ENCODE measurements at places on chromosomes 2 and 18.
A peak's percentile ranks its signal among the peaks of the same experiment; 100 is the strongest.

DNA sequence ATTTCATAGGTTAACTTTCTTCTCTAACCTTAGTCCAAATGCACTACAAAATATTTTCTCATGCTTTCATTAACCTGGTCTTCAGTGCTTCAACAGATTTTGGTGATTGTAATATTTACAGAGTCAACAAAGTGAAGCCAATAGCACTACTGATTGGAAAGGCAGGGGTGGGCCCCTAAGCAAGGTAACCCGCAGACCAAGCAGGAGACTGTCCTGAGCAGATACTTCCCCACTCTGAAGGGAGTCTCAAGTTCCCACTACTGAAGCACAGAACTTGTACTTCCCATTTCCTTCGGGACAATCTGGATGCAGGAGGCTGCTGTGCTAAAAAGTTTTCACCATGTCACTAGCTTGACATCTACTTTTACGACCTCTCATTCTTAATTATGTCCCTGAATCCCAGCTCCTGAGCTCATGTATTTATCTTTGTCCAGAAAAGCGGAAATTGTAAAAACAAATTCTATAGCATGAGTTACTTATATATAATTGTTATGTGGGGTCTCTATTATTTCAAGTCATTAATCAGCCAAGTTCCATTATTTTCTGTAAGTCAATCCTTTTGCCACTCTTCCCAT is 311.6 kb upstream of the REV1 start:
- no peak for DNase-seq

- DNase-seq = peak; percentile 71
Observed at GRCh38 chr2:217166241-217166850, 306.5 kb upstream of the TNP1 start.

DNA sequence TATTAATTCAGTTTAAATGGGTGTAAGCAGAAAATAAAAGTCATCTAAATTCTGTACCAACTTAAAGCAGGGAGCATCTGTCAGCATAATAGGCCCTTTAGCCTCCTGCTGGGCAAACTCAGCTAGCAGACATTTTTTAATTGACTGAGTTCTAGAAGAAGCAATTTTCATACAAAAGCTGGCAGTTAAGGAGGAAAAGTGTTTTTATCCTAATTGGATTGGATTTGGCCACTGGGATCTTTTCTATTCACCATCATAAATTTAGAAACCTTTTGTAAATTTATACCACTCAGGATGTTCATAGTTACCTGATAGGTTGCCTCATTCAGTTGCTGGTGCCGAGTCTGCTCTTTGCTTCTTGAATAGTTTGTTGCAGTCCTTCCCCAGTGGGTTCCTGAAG is 262.7 kb upstream of the FSIP2 start:
- no peak for DNase-seq

GRCh38 chr2:25358836-25359235 is 17.1 kb upstream of the DNMT3A start:
- no peak for DNase-seq

DNA sequence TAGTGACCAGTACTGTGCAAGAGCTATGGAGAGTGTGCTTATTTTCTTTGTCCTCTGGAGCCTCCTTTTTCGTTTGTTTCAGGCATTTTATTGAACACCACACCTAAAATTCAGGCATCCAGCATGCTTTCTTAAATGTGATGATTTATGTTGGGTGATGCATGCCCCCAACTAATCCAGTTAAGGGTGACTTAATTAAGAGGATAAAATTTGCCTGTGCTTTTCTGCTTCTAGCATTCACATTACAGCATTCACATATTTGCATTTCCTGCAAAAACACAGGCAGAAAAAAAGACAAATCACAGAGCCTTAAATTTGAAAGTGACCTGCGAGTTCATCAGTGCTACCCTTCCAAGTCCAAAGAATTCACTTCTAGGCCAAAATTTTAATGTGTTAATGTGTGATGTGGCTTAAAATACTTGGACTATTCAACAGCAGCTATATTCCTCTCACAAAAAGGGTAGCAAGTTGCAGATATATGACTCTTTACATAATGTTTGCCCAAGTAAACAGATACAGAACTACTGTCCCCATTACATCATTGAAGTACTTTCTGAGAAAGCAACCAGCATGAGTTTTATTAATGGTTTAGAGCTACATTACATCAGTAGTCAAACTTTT is 286.5 kb downstream of the THSD7B start:
- DNase-seq = no peak

DNA sequence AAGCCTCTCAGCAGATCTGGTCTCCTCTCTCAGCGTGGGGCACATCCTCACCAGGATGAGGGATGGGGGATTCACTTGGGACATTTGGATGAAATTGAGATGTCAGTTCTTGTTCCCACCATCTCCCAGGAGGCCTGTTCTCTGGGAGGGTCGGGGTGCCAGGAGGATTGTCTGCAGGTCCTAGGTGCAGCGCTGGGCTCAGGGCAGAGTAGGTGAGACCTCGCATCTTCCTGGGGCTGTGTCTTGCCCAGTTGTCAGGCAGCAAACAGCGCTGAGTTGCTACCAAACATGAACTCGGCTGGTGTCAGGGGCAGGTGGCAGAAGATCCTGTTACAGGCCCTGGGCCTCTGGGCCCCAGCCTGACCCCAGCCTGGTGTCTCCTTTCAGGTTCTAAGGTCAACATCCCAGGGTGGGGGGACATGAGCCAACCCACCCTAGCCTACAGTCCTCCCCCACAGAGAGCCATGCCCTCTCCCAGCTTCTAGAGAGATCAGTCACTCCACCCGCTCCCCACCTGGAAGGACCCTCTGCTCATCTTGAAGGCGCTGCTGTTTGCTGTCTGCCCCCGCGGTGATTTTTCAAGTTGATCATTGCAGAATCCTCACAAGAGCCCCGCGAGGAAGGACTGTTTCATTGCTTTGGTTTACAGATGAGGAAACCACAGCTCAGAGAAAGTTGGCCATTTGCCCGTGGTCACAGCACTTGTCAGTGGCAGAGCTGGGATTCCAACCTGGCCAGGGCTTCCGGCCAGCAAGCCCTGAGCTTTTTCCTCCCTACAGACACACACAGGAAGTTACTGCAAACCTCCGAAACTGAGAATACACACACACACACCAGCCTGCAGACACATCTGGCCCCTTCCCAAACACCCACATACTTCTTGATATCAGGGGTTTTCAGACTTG is 83.9 kb downstream of the STPG4 start:
- DNase-seq = peak; percentile 96

DNA sequence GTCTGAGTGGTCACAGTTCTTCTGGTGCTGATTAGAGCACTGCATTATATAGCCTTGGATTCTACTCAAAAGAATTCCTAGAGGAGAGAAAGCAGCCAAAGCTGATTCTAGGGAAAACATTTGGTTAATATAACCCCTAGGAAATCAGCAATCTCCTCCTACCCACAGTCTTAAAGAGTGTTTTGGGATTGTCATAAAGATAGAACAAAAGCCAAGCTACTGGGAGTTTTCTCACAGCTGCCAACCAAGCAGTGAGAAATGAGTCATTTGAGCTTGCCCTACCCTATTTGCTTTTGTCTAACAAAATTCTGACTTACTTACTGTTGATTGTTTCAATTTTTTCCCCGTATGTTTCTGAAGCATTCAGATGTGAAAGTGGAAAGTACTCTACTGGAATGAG is 469.3 kb downstream of the PLCL1 start:
- DNase-seq = no peak

- DNase-seq = no peak
Observed at GRCh38 chr2:173983391-173983871, 18.3 kb upstream of the SP3 start.

DNA sequence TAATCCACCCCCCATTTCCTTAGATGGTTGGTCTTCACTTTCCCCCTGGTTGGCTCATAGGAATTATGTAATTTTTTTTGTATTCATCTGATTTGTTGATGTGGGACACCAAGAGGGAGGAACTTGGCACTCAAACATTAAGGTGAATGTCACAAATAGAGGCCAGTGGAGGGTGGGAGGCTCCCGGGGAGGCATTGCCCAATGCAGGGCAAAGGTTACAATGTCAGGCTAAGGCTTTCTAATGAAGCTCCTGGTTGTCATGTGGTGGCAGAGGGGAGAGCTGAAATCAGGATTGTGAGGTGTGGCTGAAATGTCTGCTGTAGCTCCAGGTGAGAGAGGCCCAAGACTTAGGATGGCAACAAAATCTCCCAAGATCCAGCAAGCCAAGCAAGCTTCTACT is 42.7 kb downstream of the MPHOSPH10 start:
- DNase-seq = no peak

- DNase-seq = no peak
Observed at GRCh38 chr2:101146535-101146934, 4.6 kb downstream of the TBC1D8 start.

GRCh38 chr2:175807031-175807873 is 194.8 kb downstream of the LNPK start:
- DNase-seq = no peak

- peak; percentile 64 for DNase-seq
Observed at GRCh38 chr2:46836295-46837111, 79.1 kb downstream of the MCFD2 start.

DNA sequence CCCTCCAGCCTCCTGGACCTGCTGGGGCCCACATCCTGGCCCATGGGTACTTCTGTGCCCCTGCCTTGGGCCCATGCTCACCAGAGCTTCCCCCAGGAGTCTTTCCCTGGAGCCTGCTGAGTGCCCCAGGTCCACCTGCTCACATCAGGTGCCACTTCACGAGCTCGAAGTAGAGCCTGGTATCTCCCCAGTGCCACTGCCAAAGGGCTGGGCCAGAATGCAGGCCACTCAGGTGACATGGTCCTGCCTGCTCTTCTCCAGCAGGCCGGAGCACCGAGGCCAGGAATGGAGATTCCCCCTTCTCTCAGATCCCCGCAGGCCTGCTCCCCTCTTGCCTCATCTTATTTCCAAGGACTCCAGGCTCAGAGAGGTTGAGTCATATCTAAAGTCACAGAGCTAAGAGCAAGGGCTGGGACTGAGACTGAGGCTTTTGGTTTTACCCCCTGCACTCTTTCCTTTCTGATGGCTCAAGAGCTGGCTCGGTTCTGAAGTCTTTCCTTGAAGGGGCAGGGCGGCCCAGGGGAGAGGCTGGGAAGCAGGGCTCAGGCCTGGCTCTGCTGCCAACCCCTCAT is 79.2 kb downstream of the HS1BP3 start:
- no peak for DNase-seq

DNA sequence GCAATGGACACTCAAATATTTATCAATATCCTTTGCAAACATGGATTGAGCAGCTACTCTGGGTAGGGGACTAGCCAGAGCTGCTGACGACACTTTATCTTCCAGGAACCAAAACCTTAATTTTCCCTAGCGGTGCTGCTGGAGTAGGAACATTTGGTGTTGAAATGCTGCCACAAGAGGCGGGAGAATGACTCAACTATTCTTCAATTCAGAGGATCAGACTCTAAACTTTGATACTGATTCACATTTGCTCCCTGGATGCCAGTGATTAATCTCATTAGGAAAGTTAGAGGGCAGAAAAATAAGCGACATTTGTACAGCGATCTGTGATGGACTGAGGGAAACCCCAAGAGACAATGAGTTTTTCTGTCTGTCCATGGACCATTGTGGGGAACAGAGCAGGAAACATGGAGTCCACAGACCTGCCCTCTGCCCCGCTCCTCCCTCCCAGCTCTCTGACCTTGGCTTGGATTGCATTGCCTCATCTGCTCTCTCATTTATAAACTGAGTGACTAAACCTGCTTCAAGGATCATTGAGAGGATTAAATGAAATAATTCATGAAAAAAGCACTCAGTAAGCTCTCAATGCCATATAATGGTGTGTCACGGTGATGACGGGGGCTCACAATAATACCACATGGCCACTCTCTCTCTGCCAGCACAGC is 12.6 kb upstream of the EPB41L3 start:
- DNase-seq = peak; percentile 5

DNA sequence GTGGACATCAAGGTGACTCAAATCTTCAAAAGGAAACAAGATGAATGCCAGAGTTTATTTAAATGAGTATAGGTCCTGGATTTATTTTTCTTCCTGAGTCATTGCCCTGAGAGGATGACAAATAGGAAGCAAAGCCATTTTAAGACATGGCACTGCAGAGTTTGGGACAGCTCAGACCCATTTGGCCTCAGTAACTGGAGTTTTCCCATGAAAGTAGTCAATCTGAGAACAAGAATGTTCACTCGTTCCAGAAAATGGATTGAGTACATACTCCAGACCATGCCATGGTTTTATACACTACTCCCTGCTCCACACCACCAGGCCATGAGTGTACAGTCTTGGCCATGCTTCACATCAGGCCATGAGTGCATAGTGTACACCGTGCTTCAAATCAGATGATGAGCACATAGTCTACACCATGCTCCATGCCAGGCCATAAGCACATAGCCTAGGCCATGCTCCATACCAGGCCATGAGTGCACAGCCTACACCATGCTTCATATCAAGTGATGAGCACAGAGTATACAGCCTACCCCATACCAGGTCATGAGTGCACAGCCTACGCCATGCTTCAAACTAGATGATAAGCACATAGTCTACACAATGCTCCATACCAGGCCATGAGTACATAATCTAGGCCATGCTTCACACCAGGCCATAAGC is 202.4 kb downstream of the FBXO15 start:
- DNase-seq = no peak

DNA sequence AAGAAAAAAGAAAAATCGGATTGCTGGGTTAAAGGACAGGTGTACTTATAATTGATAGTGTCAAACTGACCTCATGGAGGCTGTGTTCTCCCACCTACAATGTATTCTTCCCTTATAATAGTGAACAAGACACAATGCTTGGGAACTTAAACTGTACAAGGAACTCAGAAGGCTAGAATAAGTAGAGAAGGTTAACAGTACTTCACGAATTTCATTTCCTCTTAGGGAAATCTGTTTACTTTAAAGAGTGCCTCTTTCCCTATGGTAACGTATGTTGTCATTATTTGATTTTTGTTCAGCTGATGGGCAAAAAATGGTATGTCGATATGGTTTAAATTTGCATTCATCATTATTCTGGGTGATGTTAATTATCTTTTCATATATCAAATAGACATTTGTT is 9.2 kb upstream of the HK2 start:
- DNase-seq = no peak

DNA sequence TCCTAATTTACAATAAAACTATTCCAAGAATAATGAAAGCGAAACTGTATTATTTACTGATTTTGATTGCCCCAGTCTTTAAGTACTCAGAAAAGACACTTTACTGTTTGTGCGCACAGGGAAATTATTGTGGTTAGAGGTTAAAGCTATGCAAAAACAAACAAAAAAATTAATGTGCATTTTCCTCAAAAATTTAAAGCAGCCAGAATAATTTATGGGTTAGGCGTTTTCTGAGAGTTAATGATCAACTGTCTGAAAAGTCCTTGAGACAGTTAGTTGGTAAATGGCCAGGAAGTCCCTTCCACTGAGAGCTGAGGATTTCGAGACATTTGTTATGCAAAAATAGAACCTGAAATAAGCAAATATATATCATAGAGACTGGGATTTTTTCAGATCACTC is 143.3 kb downstream of the IRS1 start:
- peak; percentile 50 for DNase-seq

GRCh38 chr2:5250482-5250881 is 441.7 kb upstream of the SOX11 start:
- peak; percentile 8 for DNase-seq

DNA sequence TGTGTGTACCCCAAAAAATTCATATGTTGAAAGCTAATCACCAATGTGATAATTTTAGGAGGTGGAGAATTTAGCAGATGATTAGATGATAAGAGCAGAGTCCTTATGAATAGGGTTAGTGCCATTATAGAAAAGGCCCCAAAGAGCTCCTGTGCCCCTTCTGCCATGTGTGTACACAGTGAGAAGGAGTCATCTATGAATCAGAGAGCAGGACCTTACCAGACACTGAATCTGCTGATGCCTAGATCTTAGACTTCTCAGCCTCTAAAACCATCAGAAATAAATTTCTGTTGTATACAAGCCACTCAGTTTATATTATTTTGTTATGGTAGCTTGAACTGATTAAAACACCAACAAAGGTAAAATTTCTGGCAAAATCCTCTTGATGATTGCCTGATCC is 560.0 kb upstream of the CDH2 start:
- DNase-seq = no peak
